ENCODE measurements at places on chromosomes 7 and 10.

- no peak for DNase-seq
Measured at GRCh38 chr7:27605283-27605682, 57.4 kb downstream of the HIBADH start.

GRCh38 chr10:109846832-109847231, 76.5 kb downstream of the XPNPEP1 start:
- DNase-seq: no peak

DNA sequence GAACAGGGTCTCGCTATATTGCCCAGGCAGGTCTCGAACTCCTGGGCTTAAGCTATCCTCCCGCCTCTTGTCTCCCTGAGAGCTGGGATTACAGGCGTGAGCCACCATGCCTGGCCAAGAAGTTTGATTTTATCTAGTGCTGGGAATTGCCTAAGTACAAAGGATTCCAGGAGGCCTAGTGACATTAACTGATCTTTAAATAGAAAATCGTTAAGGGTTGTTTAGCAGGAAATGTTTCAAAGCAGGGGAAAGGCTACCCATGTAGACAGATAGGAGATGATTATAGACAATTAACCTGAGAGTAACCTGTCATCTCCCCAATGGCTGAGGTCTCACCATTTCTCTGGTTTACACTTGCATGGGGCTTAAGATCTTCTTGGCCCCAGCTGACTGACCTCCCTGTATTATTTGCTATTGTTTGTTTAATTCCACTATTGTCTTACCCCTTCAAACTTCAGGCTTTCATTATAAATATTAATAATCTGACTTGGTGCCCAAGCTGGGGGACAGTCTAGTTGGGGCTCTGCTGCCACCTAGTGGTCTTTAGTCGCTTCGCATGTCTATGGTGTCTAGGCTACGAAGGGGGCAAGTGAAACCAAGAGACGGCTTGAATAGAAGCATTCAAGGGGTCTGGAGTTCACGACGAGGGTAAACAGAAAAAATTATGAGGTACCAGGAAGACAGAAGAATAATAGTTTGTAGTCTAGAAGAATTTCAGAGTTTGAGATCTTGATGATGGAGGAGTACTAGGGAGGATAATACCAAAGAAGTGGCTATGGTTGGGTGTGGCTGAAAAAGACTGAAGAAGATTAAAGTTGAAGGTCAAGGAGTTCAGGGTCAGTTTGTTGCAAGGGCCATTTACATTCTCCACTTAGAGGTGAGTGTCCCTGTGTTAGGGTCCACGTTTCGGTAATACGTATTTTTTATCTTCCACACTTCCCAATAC, 40.4 kb upstream of the BPGM start:
- peak; percentile 49 for DNase-seq

DNA sequence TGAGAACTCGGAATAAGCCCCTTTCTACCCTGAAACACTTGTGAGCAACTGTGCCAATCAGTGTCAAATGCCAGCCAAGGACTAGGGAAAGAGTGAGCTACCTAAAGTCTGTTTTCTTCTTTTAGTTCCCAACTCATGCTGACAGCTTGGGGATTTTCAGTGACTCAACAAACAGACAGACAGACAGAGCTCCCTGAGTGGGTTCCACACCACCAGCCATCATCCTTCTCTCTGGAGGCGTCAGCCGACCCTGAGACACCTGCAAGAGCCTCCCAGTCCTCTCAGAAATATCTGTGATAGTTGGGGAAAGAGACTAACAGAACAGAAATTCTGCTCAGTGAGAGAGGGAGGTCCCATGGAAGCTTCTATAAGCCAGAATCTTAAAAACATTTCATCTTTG, 49.5 kb downstream of the GATA3 start:
- no peak for DNase-seq

- no peak for DNase-seq
Measured at GRCh38 chr7:14766747-14767146, 135.8 kb downstream of the DGKB start.

DNA sequence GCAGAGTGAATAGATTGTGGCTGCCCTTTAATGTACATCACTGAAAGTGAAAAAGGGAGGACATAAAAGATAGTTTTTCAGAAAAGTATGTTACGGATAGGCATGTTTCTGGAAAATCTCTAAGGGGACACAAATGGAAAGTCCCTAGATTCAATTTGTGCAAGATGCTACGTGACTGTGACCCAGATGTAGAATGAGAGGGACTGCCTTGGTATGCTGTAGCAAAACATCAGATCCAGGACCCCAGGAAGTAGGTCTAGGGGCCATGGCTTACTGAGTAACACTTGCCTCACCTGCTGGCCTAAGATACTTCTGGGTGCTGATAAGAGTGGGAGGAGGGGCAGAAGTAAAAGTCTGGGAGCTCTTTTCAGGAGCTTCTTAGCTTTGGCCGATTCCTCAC, 191.2 kb upstream of the PHYHIPL start:
- DNase-seq: no peak

DNA sequence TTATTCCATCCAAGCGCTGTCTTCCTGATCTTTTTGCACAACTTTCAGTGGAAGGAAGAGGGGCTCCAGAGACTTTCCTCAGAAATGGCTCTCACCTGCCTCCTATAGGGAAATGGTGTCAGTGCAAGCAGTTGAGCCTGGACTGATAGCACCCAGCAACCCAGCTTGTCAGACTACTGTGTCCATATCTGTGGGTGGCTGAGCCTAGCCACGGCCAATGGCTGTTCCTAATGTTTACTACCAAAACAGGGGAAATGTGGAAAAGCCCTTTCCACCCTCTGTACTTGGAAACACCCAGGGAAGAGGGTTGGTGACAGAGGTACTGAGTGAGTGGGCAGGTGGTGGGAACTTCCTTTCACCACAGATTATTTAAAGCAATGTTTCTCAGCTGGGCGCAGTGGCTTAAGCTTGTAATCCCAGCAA, 4.3 kb upstream of the YKT6 start:
- no peak for DNase-seq

- no peak for DNase-seq
Measured at GRCh38 chr10:71753091-71753959, 20.0 kb downstream of the VSIR start.

- DNase-seq: no peak
Measured at GRCh38 chr10:37860494-37861190, 3.2 kb upstream of the ZNF248 start.

- DNase-seq: no peak
Measured at GRCh38 chr7:130957137-130957513, 223.1 kb upstream of the KLF14 start.

- DNase-seq: no peak
Measured at GRCh38 chr10:104350127-104350635, 3.5 kb upstream of the CFAP58 start.

DNA sequence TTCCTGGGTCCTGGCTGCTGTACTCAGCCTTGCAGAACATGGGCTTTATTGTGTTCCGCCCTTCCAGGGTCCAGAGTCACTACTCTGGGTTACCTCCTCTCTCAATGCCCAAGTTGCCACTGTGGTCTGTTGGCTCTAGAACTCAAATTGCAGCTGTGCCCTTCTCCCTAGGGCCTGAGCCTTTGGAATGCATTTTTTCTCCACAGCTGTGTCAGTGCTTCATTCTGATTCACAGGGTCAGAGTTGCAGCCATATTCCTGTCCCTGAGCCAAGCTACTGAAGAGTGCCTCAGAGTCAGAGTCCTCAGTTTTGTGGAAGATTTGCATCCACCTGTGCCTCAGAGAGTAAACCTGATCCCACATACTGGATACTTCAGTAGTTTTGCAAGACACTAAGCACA, 167.5 kb downstream of the ITGB1 start:
- DNase-seq: no peak

DNA sequence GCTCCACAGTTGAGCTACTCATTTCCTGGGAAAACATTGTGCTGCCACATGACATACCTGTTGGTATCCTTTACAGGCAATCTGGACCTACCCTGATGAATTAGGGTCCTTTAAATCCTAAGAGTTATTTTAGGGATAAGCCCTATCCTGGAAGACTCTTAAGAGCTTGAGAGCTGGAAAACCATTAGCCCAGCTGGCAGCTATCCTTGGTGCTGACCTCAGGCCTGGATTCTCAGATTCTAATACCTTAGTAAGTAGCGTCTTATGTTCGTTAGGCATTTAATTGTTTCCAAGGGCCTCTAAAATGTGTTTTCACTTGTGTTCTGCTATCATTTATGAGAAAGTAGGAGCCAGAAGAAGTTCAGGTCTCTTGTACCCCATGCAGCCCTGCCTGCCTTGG, 93.0 kb upstream of the SORCS3 start:
- no peak for DNase-seq

- DNase-seq: no peak
Measured at GRCh38 chr7:156746891-156747290, 106.3 kb downstream of the RNF32 start.

DNA sequence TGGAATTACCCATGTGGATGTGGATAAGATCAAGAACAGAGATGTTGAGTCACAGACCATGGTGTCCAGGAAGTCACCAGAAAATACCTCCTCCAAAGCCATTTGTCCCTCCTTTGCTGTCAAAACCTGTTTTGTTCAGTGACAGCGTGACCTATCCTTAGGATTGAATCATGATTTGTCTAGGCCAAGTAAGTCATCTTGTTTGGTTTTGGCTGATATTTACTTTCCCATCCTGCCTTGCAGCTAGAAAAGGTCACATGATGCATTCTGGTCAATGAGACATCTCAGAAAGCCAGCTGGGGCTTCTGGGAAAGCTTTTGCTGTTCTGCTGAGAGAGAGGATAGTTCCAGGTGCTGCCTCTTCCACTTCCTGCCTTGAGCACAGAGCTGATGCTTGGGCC, 225.3 kb upstream of the ZMIZ1 start:
- DNase-seq: no peak

GRCh38 chr7:40655426-40655825, 520.6 kb downstream of the SUGCT start:
- DNase-seq: no peak

DNA sequence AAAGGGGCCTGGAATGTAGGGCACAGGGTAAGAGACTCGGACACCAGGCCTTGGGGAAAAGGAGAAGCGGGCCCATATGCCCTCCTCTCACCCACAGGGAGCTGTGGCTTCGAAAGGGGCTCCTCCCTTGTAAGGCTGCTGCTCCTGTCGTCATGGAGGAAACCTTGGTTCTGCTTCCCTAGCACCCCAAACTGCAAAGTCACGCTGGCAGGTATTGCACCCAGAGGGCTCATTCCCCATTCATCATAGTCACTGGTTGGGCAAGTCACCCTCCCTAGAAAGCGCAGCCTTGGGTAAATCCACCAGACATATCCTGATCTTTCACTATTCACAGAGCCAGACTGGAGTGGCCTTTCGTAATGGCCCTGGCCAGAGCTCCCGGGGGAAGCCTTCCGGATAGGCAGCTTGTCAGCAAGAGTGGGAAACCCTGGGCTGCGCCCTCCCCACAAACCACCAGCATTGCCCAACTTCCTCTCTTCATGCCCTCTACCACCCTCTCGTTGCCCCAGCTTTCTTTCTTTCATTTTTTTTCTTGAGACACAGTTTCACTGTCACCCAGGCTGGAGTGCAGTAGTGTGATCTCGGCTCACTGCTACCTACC, 121.0 kb downstream of the HIP1 start:
- DNase-seq: peak; percentile 8

DNA sequence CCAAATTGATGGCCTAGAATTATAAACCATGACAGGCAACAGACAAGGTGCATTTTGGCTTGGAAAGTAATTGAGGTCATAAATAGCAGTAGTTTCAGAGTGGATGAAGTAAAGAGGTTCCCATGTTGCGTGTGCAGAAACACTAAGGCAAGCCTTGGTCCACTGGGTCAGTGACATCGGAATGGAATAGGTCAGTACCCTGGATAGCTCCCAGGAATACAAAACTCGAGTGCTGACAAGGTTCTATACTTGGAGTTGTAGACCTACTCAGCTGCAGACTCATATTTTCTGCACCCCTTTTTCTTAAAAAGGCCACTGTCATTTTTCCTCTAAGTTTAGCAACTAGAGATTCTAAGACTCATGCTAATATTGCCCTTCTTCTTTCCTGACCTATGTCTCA, 132.8 kb downstream of the DYNC1I1 start:
- no peak for DNase-seq

DNA sequence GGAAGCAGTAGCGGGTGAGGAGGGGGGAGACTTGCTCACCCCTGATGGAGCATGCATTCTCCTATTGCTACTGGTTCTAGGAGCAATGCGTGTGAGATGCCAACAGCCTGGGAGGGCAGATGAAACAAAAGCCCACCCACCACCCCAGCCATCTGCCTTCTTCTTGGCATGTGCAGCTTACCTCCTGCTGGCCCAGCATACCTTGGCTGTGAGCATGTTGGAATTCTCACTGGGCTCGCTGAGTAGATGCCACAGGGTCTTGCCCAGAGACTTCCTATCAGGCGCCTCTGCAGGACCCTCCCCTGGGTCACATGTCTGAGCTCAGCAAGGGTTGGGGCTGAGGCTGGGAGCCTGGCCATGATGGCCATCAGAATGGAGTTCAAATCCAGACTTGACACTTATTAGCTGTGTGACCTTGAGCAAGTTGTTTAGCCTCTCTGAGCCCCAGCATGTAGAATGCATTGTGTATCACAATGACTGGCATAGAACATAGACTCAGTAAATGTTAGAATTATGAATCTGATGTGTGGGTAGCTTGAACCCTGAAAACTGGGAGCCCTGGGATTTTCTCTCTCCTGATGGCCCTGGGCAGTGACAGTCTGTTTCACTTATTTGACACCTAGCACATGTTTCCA, 38.2 kb downstream of the CDH23 start:
- no peak for DNase-seq

- no peak for DNase-seq
Measured at GRCh38 chr7:85512790-85513189, 325.9 kb upstream of the SEMA3D start.

GRCh38 chr7:46928719-46929118, 653.2 kb downstream of the TNS3 start:
- no peak for DNase-seq

- DNase-seq: no peak
Measured at GRCh38 chr10:118980870-118981269, 48.6 kb upstream of the NANOS1 start.

- no peak for DNase-seq
Measured at GRCh38 chr7:136018104-136018503, 40.9 kb upstream of the MTPN start.

DNA sequence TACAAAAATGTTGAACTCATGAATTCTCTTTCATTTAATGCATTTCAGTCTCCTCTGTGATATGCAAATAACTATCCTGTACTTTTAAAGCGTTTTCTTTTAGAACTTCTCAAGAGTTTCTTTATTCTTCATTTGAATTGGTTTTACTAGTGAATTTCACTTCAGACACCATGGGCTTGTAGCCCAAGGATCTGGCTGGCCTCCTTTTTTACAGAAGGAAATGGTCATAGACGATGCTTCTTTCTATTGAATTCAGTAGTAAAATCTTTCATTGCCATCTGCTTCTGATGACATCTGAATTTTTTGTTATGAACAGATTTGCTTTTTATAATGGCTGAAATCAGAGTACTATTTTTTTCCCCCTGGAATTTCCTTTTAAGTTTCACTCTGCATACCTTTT, 135.2 kb upstream of the ETV1 start:
- no peak for DNase-seq

DNA sequence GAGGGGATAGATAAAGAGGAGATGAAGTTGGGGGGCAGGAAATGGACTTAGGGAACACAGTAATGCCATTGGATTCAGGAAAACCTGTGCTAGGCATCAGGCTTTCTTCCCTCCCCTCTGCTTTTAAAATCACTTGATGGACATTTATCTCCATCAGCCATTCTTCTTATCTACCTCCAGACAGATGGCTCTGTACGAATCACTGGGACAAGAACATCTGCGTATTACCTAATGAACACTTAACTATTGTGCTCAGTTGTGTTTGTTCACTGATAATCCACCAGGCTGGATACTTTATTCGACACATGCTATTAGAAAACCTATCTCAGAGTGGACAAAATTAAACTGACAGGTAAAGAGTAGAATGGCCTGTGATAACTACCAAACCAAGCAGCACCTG, 40.0 kb downstream of the TNKS2 start:
- DNase-seq: no peak

Measured in stimulated activated CD4-positive, alpha-beta T cell treated with anti-CD3 and anti-CD28 coated beads, Interleukin-12 subunit alpha, Interleukin-12 subunit beta, amount 100 ng/mL, for 48 hours (primary cell).